ENCODE measurements at places on chromosomes 7 and 10.

DNA sequence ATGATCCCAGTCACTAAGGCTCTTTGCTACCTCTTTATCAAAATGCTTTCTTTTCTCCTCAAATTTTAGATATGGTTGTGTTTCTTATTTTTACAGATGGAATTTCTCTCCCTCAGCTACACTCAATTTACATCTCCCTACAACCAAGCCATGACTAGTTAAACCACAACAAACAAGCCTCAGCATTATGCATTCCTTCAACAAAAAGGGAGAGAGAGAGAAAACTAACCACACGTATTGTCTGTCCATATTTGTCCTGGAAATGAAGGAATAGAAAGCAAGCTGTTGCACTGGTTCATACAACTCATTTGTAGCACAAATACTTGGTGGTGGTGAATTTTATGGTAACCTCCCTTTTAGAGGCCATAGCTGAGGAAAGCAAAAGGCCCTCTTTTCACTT is 286.4 kb downstream of the AHR start:
- DNase-seq, result no peak

GRCh38 chr7:86320889-86321288 is 322.8 kb upstream of the GRM3 start:
- DNase-seq, result no peak

DNA sequence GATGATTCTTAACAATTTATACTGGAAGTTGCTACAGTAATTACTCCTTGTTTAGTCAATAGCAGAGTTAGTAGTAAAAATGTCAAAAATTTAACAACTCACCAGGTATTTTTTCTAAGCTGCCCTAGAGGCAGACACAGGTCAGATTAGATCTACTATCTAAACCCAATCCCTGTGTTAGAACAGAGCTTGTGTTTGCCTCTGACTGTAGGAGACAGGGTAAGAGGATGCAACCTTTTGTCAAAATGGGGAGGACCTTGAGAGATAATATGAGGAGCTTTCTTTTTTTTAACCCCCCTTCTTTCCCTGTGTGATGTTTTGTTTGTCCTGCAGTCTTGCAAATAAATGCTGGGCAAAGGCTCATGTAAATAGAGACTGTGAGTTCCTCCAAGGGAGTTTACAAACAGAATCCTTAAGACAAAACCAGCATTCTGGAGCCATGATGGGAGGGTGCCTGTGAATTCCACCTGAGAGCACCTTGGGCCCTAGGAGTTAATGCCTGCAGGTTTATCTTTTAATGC is 353.1 kb downstream of the GATA3 start:
- DNase-seq, result no peak

DNA sequence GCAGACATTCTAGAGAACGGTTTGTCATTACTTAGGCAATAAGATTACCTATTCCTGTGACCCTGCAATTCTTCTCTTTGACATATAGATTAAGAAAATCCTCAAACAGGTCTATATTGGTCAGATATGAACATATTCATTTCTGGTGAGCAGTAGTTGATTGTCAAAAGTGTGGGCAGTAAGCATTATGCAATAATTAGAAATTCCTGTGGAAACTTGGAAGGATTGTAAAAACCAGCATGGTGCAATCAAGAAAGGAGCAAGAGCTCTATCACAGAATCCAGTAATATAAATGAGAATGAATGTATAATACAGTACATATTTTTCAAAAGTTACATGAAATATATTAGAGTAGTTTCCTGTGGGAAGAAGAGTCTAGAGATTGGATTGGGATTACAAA is 406.5 kb downstream of the SUGCT start:
- DNase-seq, result no peak

DNA sequence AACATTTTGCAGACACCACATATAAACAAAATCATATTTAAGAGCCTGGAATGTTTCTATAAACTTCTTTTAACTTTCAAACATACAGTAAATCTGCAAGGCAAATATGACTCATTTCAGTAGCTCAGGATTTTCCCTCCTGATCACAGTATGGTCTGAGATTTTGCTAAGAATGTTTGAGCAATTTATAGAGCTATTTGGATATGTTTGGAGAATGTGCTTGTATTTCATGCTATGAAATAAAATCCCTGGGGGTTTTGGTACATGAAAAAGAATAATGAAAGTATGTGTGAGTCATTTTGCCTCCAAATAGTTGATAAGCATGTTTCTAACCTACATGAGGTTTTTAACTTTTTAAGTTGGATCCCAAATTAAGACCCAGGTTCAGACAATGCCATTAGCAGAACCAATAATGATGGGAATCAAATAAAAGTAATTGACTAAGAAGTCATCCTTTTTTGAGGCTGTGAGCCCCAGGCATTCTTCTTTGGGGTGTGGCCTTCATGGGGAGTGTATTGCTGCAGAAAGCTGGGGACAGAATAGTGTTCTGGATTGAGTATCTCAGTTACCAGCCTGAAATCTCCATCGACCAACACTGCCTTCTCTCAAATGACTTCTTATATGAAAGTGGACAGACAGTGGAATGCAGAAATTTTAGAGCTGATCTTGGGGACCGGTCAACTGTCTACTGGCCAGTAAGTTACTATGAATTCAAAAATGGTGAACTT is 66.1 kb upstream of the AGBL3 start:
- DNase-seq, result no peak

DNA sequence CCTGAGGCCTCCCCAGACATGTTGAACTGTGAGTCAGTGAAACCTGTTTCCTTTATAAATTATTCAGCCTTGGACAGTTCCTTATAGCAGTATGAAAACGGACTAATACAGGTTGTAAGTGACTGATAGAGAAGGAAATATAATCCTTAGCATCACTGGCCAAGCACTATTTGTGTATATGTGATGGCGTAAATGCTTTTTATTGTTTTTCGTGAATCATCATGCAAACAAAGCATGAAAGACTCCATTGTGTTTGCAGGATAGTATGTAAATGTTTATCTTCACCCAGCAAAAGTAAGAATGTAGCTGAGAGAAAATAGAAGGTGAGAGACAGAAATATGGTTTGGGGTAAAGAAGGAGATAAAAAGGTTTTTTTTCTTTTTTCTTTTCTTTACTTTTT is 92.5 kb upstream of the LRGUK start:
- DNase-seq, result no peak

DNA sequence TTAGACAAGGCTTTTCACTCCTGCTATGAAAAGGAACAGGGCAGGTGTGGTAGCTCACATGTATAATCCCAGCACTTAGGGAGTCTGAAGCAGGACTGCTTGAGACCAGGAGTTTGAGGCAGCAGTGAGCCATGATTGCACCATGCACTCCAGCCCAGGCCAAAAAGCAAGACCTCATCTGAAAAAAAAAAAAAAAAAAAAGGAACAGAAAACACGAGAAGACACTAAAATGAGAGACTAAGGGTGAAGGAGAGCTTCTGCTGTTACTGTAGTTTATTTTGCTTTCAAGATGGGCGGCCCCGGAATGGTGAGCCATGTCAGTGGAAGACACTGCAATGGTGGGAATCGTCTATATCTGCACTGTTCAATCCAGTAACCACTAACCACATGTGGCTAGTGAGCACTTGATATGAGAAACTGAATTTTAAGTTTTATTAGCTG is 9.9 kb downstream of the PIP4K2A start:
- no peak for DNase-seq

- no peak for DNase-seq
Measured at GRCh38 chr10:101939008-101939648, 95.5 kb upstream of the KCNIP2 start.

GRCh38 chr7:3028071-3028757 is 15.5 kb downstream of the CARD11 start:
- peak; percentile 43 for DNase-seq

DNA sequence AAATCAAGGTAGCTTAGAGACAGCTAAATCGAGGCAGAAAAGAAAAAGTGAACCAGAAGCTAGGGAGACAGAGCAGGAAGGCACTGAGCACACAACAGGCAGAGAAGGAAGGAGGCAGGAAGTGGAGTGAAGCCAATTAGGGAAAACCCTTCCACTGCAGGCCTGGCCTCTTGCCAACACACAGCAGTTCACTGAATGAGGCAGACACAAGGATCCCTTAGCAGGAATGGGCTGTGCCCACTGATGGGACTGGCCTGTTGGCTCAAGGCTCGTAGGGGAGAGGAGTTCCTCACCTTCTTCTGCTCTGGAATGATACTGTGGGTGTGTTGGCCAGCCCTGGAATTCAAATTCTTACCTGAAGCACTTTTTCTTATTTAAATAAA is 220.3 kb upstream of the STK17A start:
- no peak for DNase-seq

DNA sequence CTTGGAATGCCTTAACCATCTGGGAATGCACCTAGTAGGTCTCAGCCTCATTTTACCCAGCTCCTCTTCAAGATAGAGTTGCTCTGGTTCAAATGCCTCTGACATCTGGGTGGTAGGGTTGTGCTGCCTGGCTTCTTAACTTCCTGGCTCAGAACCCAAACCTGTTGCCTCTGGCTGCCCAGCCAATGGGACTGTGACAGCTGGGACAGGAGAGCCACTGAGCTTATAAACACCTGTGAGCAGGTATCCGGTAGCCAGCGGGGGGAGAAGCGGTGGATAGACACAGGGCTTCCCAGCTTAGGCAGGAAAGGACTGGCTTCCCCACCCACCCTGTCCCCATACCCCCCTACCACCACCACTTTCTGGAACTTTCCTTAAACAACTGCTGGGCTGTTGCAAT is 115.8 kb upstream of the CARD11 start:
- DNase-seq, result no peak

DNA sequence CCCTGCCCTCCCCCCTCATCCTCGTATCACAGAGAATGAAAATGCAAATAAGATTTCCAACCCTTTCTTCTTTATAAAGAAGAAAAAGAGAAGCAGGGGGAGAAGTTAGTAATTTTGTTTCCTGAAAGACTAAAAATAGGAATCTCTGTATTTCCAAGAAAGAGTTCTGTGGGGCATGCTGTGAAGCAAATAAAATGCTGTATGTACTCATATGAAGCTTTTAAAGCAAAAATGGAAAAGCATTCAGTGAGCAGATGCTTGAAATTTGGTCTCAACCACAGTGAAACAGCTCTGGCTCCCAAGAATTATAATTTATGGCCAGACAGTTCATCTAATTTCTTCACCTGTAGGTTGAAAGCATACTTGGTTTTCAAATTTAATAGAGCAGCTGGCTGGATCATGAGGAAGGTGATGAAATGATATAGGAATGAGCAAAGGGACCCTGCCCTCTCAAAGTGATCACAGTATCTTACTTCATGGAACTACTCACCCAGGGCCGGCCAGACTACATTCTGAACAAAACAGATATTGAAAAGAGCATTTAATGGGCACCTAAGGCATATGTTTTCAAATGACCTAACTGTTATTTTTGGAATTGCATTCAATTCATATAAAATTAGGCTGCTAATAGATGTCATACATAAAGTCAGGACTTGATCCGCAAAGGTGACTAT is 31.4 kb downstream of the SVIL start:
- no peak for DNase-seq

GRCh38 chr10:33974976-33975478 is 640.6 kb upstream of the NRP1 start:
- no peak for DNase-seq

GRCh38 chr7:92200791-92201190 is 21.8 kb upstream of the LRRD1 start:
- DNase-seq, result no peak

All from T1000 (cell line).